ENCODE measurements at places on chromosomes 5 and 9.
A peak's percentile ranks its signal among the peaks of the same experiment; 100 is the strongest.

DNA sequence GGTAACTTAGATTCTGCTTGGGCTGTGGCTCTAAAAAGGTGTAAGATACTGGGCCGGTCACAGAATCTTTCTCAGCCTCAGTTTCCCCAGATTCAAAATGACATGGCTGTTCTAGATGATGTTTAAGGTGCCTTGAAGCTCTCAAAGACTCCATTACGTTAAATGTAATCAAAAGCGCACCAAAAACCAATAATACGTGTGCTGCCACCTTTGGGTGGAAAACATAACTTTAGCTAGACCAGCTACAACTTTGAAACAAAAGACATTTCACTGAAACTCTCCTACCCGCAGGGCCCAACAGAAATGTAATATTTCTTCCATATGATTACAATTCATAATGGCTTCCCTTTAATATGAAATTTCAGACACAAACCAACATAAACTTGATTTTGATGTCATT is 35.0 kb upstream of the PCSK5 start:
- peak; percentile 46 for DNase-seq

- DNase-seq, result no peak
Observed at GRCh38 chr5:67986761-67987160, 228.8 kb upstream of the PIK3R1 start.

GRCh38 chr5:164672931-164673694 is 1167.7 kb downstream of the MAT2B start:
- no peak for DNase-seq

DNA sequence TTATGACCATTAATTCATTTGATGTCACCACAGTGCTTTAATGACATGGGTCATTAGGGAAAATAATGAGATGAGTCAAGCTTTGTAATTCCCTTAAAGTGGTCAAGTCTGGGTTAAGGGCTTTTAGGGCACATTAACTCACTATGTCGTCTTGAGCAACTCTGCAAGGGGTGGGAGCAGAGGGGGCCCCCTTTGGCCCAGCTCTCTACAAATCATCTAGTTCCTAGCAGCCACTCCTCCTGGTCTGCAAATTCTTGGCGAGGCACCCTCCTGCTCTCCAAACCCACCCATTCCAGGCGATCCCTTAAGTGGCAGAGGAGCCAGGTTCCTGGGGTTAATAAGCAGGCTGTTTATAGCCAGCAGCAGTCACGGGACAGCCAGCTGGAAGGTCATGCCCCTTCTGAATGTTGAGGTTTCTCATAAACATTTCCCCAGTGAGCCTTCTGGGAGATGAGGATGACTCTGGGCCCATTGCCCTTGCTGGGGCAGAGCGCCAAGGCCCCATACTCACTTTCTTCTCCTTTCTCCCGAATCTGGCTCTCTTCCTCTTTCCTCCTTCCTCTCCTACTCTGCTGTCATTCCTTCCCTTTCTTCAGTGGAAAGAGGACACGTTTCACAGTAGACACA is 14.3 kb upstream of the GPX3 start:
- peak; percentile 70 for DNase-seq

- DNase-seq, result no peak
Observed at GRCh38 chr5:120790339-120790738, 326.2 kb downstream of the PRR16 start.

- peak; percentile 53 for DNase-seq
Observed at GRCh38 chr9:90460220-90460619, 182.4 kb downstream of the DIRAS2 start.

DNA sequence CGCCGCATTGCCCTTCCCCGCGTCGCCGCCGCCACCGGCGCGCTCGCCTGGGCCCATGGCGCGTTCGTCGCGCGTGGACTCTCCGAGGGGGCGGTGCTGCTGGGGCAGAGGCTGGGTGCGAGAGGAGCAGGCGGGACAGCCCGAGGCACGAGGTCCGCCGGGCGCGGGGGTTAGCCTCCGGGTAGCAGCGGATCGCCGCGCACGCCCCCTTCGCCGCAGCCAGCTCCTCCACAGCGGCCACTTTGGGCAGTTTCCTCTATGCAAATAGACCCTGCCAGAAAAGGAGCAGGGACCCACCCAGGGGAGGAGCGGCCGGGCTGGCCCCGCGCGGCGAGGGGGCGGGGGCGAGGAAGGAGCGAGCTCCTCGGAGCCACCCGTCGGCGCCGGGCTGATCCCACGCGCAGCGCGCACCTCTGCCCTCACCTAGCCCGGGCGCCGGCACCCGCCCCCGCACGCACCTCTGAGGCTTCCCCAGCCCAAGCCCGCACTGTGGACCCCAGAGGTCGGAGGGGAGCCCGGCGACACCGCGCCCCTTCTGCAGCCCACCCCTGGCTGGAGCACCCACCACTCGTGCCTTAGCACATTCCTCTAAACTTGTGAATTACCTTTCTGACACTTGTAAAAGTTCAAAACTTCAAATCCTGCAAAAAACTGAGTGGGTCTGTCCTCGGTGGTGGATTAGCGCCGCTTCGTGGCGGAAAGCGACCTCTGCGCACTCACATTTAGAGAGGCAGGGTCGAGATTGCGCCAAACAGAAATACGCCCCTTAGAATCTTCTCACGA is at the start of gene COL23A1:
TSS of gene COL23A1 (minus strand) at position 253 of the 783 bp plus-strand sequence.
- peak; percentile 36 for DNase-seq

- no peak for DNase-seq
Observed at GRCh38 chr9:15371448-15371845, 51.2 kb upstream of the SNAPC3 start.

GRCh38 chr5:172849606-172850453 is 15.8 kb downstream of the ERGIC1 start:
- peak; percentile 86 for DNase-seq

- DNase-seq, result no peak
Observed at GRCh38 chr5:54090495-54091120, 219.8 kb downstream of the ARL15 start.

GRCh38 chr5:88108490-88109279 is 160.0 kb downstream of the TMEM161B start:
- DNase-seq, result no peak

- DNase-seq, result no peak
Observed at GRCh38 chr5:6737043-6737941, 24.1 kb downstream of the TENT4A start.

DNA sequence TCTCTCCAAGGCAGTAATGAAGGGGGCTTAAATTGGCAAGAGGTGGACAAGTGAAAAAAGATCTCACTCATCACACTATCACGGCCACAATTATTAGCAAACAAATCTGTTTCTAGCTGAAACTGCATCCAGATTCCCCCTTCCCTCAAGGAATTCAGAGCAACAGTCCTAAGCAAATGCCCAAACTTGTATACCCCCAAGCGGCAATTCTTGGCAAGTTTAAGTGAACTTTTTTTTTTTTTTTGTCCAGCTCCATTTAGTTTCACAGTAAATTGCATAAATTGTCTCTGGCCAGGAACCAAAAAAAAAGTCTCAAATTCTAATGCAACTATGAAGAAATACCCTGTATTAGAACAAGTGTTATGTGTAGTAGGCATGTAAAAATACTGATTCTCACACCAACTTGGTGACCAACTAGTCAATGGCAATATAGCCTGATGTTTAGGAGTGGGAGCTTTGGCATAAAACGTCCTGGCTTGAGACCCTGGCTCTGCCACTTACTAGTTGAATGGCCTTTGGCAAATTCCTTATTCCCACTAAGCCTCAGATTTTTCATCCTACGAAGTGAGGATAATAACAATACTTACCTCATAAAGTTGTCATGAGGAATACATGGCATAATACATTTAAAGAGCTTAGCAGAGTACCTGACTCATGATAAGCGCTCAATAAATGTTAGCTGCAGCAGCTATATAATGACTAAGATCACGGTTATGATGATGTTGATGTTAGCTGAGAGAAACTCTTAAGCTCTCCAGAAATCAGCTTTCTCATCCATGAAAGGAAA is 193.2 kb downstream of the ADAMTSL1 start:
- no peak for DNase-seq

DNA sequence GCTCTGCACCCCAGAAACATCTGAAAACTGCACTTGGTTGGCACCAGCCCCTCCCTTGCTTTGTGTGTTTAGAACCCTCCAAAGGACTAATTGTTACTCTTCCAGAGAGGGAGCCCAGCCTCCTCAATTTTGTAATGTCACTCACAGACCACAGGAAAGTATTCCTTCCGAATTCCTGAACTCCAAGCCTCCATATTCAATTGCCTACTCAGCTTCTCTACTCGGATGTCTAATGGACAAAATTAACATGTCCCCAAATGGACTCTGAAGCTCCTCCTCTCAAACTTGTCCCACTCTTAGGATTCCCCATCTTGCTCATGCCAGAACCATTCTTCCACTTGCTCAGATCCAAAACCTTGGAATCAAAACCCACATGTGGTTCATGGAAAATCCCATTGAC is 3.9 kb upstream of the TMEM171 start:
- DNase-seq, result no peak

GRCh38 chr9:120463765-120464164 is 116.2 kb downstream of the CDK5RAP2 start:
- DNase-seq, result no peak

GRCh38 chr5:132309679-132310078 is 15.5 kb downstream of the SLC22A4 start:
- no peak for DNase-seq

DNA sequence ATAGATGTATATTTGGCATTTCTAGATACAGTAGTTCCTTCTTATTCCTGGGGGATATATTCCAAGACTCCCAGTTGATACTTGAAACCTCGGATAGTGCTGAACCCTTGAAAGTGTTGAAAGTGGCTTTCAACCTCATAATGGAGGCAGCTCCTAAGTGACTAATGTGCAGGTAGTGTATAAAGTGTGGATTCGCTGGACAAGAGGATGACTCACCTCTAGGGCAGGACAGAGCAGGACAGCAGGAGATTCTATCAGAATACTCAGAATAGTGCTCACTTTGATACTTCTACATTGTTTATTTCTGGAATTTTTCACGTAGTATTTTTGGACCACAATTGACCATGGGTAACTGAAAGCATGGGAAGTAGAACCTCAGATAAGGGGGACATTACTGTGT is 1138.9 kb upstream of the WWC1 start:
- no peak for DNase-seq

GRCh38 chr5:18111906-18112465 is 477.7 kb downstream of the TAF11L14 start:
- DNase-seq, result no peak

GRCh38 chr9:3962496-3962895 is 337.4 kb downstream of the GLIS3 start:
- DNase-seq, result no peak

GRCh38 chr5:94746731-94747124 is 128.3 kb downstream of the SLF1 start:
- no peak for DNase-seq

GRCh38 chr9:76486151-76486550 is 27.2 kb downstream of the GCNT1 start:
- no peak for DNase-seq

DNA sequence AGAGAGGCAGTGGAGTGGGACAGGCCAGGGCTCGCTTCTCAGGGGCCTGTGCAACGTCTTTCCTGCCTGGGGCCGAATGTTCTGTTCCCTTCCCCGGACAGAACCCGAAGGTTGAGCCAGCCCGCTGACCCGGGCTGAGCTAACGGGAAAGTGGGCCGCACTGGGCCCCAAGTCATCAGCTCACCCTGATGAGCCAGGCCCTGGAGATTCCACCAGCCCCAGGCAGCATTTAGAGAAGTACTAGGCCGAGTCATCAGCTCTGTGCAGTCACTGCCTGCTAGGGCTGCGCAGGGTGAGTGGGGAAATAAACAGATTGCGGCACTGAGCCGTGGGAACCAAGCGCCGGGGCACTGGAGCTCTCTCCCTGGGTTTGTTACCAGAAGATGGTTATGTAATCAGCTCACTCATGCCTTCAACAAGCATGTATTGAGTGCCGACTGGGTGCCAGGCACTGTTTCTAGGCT is 29.1 kb upstream of the DUSP1 start:
- DNase-seq, result no peak

DNA sequence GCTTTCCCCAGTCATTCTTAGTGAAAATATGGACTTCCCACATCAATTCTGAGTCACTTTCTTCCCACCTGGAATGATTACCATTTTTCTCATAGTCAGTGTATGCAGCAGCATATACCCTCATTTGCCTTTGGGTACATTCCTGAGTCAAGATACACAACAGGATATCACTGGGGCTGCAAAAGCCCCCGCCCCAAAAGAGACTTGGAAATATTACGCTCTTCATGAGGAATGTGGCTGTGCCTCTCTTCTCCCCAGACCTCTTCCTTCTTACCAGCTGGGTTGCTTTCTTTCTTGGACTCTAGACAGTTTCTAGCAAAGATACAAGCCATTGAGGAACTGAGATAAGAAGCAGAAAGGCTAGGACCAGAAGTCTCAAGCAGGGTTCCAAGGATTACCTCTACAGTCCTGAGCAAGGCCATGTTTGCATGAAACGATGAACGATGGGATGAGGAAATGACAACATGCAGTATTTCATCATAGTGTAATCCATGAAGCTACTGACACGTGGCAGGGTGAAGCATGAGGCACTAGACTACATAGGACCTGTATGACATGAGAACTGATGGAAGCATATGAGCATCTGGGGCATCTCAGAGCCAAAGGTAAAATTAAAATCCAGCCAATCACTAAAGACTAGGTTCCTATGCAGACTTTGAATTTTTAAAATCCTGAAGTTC is 218.1 kb downstream of the RAB3C start:
- no peak for DNase-seq

- peak; percentile 15 for DNase-seq
Observed at GRCh38 chr5:135242021-135242865, 156.8 kb downstream of the MACROH2A1 start.

DNA sequence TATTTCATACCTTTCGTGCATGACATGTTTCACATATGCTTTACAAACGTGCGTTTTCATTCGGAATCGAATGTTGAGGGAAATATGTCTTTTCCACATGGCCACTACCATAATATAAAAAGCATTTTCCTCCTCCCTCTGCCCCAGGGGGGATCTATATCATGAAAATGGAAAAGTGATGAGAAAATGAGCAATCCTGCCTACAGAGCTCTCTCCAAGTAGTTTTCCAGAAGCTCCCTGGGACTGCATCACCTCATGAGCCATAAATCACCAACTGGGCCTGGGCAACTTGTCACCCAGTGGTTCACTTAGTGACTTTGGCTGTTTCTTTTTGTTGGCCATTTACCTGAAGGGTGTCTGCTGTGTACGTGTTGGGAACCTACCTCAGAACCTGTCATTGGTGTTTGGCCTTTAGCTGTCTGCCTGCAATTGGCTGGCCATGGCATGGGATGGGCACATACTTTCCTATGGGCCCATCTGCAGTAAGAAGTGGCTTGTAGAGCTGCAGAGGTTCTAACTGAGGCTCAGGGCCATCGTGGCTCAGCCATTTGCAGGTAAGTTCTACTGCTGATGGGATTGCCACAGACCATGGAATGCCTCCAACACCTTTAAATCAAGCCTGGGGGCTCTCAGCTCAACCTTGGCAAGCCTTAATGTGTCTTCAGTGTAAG is 9.5 kb upstream of the TIFAB start:
- DNase-seq, result no peak

DNA sequence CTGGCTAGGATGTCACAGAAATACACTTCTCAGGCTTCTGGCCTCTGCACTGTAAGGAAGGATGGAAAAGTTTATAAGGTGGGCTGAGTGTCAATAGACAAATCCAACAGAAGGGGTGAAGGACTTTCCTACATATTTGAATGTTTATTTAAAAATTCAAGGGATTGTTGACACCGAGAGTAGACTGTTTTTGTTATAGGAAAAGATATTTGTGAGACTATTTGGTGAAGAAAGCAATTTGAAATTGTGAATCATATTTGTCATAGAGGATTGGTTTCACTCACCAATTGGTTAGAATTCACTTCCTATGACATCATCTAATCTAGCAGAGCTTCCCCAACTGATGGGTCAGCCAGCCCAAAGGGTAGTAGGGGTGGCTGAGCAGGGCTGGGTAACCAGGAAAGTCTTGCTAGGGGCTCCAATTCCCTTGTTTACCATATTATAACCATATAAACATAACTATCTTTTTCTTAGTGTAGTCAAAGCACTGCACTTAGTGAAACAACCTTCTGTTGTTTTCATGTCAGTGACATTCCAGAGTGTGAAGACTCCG is 14.9 kb upstream of the MEGF10 start:
- no peak for DNase-seq
